ENCODE measurements at places on chromosomes 5 and 9.
A peak's percentile ranks its signal among the peaks of the same experiment; 100 is the strongest.

- no peaks in the 10 kb centered on the region for H3K4me1 ChIP-seq
- H3K36me3 ChIP-seq: peaks cover 32% of the 10 kb centered on the region
- H3K27ac ChIP-seq: no peak overlapping the region
- DNase-seq: no peak
Measured at GRCh38 chr5:36889264-36889663, 12.7 kb downstream of the NIPBL start.

DNA sequence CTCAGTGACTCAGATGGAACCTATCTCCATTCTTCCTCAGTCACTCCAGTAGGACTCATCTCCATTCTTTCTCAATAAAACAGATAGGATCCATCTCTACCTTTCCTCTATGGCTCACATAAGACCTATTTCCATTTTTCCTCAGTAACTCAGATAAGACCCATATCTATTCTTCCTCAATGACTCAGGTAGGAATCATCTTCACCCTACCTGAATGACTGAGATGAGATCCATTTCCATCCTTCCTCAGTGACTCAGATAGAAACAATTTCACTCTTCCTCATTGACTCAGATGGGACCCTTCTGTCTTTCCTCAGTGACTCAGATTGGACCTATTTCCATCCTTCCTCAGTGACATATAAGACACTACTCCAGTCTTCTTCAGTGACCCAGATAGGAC is 165.1 kb downstream of the FBXO4 start:
- H3K36me3 ChIP-seq: no peaks in the 10 kb centered on the region
- H3K4me3 ChIP-seq: no peak overlapping the region
- H3K27ac ChIP-seq: no peak overlapping the region
- H3K4me1 ChIP-seq: no peaks in the 10 kb centered on the region
- no peak for DNase-seq
- H3K27me3 ChIP-seq: no peaks in the 10 kb centered on the region

GRCh38 chr5:149719666-149720065 is 10.4 kb upstream of the PPARGC1B start:
- no peak for DNase-seq
- H3K4me3 ChIP-seq: no peak overlapping the region
- no peak overlapping the region for H3K27ac ChIP-seq
- no peaks in the 10 kb centered on the region for H3K27me3 ChIP-seq

GRCh38 chr9:135468854-135469521 is 10.6 kb upstream of the PPP1R26 start:
- no peak for DNase-seq
- no peak overlapping the region for H3K4me3 ChIP-seq
- H3K36me3 ChIP-seq: no peaks in the 10 kb centered on the region
- H3K4me1 ChIP-seq: peaks cover 18% of the 10 kb centered on the region

DNA sequence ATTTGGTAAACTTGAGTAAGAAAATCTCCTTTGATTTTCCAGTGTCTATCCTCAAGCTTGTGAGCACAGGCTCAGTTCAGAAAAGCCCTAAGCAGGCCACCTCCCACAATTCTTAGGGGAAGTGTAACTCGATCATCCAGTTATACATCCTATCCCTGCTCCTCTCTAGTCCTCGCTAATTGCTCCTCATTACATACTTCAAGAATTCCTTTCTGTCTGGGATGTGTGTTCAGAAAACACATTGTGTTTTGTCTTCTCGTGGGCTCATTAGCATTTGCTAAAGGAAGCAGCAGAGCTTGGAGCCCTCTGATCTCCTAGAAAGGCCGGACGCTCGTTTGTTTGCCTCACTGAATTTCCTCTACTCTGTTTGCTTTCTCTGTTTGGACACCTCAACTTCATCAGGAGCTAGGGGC is 268.2 kb upstream of the RFX3 start:
- H3K4me1 ChIP-seq: peaks cover 5% of the 10 kb centered on the region
- DNase-seq: peak; percentile 80
- H3K36me3 ChIP-seq: no peaks in the 10 kb centered on the region
- peak overlapping the region; percentile 31 for H3K4me3 ChIP-seq
- no peaks in the 10 kb centered on the region for H3K27me3 ChIP-seq

DNA sequence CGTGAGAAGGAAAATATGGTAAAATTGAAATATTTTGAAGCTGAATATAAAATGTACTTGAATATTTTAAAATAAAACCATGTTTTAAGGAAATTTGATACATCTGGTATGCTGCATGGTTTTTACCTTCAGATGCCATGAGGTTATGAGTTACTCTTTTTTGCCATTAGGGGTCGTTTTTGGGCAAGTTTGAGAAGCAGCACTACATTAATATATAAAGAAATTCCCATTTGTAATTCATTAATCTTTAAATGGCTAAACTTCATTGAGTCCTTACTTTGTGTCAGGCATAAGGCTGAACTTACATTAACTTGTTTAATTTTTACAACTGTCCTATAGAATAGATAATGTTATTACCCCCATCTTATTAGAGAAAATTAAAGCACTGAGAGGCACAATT is 152.3 kb downstream of the KDM4C start:
- H3K4me1 ChIP-seq: peaks cover 5% of the 10 kb centered on the region
- no peak for DNase-seq
- H3K36me3 ChIP-seq: no peaks in the 10 kb centered on the region
- no peaks in the 10 kb centered on the region for H3K27me3 ChIP-seq
- H3K27ac ChIP-seq: no peak overlapping the region

GRCh38 chr5:58887721-58888409 is 305.0 kb downstream of the RAB3C start:
- peaks cover 9% of the 10 kb centered on the region for H3K4me1 ChIP-seq
- no peak overlapping the region for H3K4me3 ChIP-seq
- no peaks in the 10 kb centered on the region for H3K36me3 ChIP-seq
- no peak for DNase-seq
- no peak overlapping the region for H3K27ac ChIP-seq
- no peaks in the 10 kb centered on the region for H3K27me3 ChIP-seq

DNA sequence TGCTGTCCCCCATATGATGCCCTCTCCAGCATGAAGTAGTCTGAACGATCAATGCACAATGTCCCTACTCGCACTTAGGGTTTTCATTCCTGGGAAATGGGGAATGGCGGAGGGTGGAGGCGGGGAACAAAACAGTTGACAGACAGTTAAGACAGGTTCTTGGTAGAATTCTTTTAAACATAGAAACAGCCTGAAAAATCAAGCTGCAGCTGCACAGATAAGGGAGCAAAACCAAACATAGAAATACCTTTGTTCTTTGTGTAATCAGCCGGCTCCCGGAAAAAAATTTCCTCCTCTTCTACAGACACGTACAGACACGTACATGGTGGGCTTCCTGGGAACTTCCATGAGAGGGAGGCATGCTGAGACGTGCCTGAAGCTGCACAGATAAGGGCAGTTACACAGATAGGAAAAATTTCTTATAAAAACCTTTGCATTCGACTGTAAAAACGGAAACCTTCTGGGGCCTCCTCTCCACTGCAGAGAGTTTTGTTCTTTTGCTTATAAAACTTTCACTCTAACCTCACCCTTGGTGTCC is 662.4 kb upstream of the PTPRD start:
- no peak overlapping the region for H3K27ac ChIP-seq
- no peak for DNase-seq
- H3K27me3 ChIP-seq: no peaks in the 10 kb centered on the region
- H3K4me1 ChIP-seq: no peaks in the 10 kb centered on the region
- H3K36me3 ChIP-seq: no peaks in the 10 kb centered on the region

GRCh38 chr9:98983295-98984268 is 39.9 kb downstream of the COL15A1 start:
- no peak overlapping the region for H3K27ac ChIP-seq
- H3K4me3 ChIP-seq: no peak overlapping the region

DNA sequence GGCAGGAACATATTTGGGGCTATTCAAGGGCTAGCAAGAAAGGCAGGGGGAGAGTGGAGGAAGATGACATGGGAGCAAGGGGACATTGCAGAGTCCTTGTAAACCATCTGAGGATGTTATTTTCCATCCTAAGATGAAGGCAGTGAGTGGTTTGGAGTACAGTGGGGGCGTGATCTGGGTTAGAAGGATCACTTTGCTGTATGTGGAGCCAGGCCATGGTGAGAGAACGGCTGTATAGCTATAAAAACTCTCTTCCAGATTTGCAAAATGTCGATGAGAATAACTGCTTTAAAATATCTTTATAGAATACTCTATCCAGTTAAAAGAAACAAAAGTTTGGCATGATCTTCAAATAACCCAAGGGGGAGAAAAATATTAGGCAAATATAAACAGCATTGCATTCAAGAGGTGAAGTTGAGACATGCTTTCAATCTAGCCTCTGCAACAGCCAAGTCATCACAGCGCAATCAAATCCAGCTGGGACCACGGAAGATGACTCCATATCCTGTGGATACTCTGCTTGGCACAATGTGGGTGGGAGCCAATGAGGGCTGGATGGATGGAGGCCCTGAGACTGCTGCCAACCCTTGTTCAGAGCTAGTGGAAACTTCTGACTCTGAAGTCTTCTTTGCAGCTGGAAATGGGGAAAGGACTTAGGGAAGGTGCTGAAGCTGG is 111.5 kb upstream of the BASP1 start:
- DNase-seq: no peak
- no peak overlapping the region for H3K27ac ChIP-seq
- H3K4me1 ChIP-seq: no peaks in the 10 kb centered on the region
- no peaks in the 10 kb centered on the region for H3K36me3 ChIP-seq

- DNase-seq: no peak
- no peaks in the 10 kb centered on the region for H3K4me1 ChIP-seq
Measured at GRCh38 chr5:140575309-140575708, 10.7 kb downstream of the SLC35A4 start.

GRCh38 chr9:137387114-137387890 is 35.7 kb downstream of the EXD3 start:
- H3K4me1 ChIP-seq: peaks cover 33% of the 10 kb centered on the region
- H3K36me3 ChIP-seq: peaks cover 4% of the 10 kb centered on the region
- DNase-seq: no peak
- no peaks in the 10 kb centered on the region for H3K27me3 ChIP-seq

- DNase-seq: peak; percentile 81
- H3K27ac ChIP-seq: peak within 1 kb of the TSS; percentile 96
- peak within 1 kb of the TSS; percentile 89 for H3K4me3 ChIP-seq
- peaks cover 38% of the 10 kb centered on the region for H3K4me1 ChIP-seq
Measured at GRCh38 chr9:134325813-134326723, at the start of gene RXRA. RXRA (plus strand) TSS chr9:134326455; CDS start chr9:134326632, 177 bp downstream.

DNA sequence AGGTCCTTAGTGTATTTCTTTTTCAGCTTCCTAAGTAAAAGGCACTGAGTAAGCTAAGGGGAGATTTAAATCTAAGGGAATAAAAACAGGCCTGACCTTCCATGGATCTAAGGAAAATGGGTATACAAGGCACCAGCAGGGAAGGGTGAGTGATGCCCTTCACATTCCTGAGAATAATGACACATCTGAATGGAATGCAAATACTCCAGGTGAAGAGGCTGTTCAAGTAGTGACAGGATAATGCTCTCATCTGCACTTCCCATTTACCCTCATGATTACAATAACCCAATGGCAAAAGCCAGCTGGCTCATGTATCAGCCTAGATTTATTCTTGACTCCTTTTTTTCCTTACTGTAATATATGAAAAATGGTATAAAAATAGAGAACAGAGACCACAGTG is 216.2 kb upstream of the ACTBL2 start:
- H3K36me3 ChIP-seq: no peaks in the 10 kb centered on the region
- no peaks in the 10 kb centered on the region for H3K27me3 ChIP-seq
- H3K27ac ChIP-seq: no peak overlapping the region
- peaks cover 12% of the 10 kb centered on the region for H3K4me1 ChIP-seq

DNA sequence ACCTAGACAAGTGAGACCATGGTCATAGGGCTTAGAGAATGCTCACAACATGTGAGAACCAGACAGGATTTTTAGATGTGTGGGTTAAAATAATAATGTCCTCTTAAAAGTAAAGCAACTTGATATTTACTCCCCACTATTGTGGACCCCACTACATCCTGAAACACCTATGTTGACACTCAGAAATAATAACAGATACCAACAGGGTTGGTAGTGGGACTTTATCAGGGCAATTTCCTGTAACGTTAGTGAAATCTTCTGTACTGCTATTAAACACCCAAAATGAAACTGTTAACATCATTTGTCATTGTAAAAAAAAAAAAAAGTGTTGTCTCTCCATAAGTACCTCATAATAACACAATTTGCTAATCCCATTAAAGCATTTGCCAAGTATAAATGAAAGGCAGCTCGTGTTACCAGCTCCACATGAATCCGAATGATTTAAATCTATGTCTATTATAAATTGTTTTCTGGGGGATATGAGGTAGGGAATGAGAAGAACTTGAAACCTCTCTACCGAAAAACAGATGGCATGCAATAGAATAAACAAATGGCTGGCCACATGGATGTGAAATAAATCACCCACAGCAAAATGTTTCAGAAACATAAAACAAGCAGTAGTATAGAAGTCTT is 285.9 kb downstream of the ARHGEF28 start:
- no peaks in the 10 kb centered on the region for H3K27me3 ChIP-seq
- no peaks in the 10 kb centered on the region for H3K36me3 ChIP-seq
- no peaks in the 10 kb centered on the region for H3K4me1 ChIP-seq
- DNase-seq: no peak

- H3K4me3 ChIP-seq: no peak overlapping the region
- no peak for DNase-seq
- H3K4me1 ChIP-seq: peaks cover 4% of the 10 kb centered on the region
- H3K36me3 ChIP-seq: peaks cover 80% of the 10 kb centered on the region
- H3K27ac ChIP-seq: no peak overlapping the region
Measured at GRCh38 chr9:106868565-106868964, 5.6 kb downstream of the ZNF462 start.

DNA sequence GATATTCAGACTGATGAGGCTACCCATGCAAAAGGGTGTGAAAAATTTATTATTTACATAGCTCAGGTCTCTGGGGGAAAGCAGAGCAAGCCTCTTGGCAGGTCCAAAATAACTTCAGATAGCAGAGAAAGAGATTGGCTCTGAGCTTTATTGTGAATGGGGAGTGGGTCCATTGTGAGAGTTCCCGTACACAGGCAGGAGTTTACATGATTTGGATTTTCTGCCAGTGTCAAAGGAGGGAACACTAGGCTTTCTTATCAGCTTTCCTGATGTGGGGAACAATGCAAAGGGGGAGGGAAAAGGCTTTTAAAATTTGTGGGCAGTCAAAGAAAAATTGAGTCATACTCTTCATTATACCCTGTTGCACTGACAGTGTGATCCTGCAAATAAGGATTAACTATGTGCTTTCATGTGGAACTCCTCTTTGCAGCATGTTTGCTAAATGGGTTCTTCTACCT is 615.0 kb upstream of the RIOK2 start:
- H3K4me1 ChIP-seq: peaks cover 30% of the 10 kb centered on the region
- no peaks in the 10 kb centered on the region for H3K36me3 ChIP-seq
- no peaks in the 10 kb centered on the region for H3K27me3 ChIP-seq

- H3K27ac ChIP-seq: no peak overlapping the region
- H3K4me3 ChIP-seq: no peak overlapping the region
- no peaks in the 10 kb centered on the region for H3K27me3 ChIP-seq
- H3K36me3 ChIP-seq: peaks cover 15% of the 10 kb centered on the region
- no peaks in the 10 kb centered on the region for H3K4me1 ChIP-seq
Measured at GRCh38 chr5:79456400-79456799, 57.5 kb downstream of the HOMER1 start.

DNA sequence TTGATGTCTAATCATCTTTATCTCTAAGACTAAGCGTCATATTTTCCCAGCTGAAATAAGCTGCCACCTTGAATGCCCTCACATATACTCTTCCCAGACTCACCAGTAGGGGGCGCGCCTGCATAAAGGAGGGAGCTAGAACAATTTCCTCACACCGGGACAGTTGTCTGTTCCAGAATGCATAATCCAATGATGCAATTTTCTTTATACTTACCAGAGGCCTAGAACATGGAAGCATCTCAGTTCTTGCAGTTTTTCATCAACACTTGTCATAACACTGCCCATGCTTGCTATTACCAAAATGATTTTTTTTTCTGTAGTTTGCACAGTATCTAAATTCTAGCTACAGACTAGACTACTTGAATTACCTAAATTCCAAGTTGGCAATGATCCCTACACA is 203.9 kb downstream of the FRMD3 start:
- no peaks in the 10 kb centered on the region for H3K27me3 ChIP-seq
- no peaks in the 10 kb centered on the region for H3K36me3 ChIP-seq
- H3K27ac ChIP-seq: no peak overlapping the region
- H3K4me1 ChIP-seq: no peaks in the 10 kb centered on the region
- no peak overlapping the region for H3K4me3 ChIP-seq

Measured in neuronal stem cell (in vitro differentiated cells).